ENCODE measurements at places on chromosomes 11 and 22.

GRCh38 chr11:123065621-123066020 lies 3.7 kb upstream of the HSPA8 start:
- DNase-seq, result no peak

GRCh38 chr11:100638648-100639047 lies 48.4 kb upstream of the ARHGAP42 start:
- no peak for DNase-seq

- DNase-seq, result no peak
Observed at GRCh38 chr11:129189646-129190045, 2.5 kb downstream of the ARHGAP32 start.

GRCh38 chr22:29219881-29220670 lies 14.4 kb downstream of the EMID1 start:
- no peak for DNase-seq

DNA sequence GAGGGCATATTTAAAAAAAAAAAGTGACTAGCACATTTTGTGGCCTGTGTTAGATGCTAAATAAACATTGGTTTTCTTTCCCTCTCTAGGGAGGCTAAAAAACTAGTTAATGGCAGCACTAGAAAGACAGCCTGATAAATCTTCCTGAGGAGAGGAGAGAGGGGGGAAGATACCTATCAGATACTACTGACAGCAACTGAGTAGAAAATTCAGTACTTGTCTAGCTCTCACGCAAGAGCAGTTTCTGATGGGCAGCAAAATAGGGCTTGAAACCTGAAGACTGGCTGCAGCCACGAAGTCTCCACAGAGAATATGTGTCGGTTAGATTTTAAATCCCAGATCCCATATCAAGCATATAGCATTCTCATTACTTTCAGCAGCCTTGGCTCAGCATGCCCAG lies 388.2 kb downstream of the KCNA4 start:
- DNase-seq, result no peak

- DNase-seq, result no peak
Observed at GRCh38 chr11:81725701-81726100, 1008.0 kb downstream of the FAM181B start.

DNA sequence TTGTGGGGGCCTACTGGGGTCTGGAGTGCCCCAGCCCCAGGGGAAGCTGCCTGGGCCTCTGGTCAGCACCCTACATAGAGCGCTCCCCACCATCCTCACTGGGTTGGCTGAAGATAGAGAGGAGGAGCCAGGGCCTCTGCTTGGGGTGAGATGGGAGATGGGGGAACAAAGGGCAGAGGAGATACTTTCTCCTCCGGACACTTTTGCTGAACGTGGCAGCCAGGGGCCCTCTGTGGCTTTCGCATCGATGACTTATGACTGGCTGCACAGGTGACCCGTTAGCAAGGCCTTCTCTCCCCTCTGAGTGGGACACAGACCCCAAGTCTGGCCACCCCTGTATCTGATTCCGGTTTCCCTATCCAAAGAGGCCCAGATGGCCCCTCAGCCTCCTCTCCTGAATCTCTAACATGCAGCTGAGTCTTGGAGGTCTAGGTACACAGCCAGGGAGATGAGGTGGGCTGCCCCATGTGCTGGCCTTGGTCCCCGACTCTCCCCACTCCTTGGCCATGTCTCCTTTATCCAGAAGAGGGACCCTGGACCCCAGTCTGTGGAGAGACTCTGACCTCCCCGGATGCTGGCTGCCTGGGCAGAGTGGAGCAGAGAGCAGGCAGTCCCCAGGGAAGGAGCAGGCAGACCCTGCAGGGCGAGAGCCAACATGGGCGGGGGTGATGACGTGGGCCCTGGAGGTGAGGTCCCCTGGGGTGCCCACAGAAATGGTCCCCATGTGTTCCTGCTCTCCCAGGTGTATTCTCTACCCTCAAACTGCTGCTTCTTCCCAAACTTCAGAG lies 59.3 kb upstream of the NECTIN1 start:
- DNase-seq, result no peak

DNA sequence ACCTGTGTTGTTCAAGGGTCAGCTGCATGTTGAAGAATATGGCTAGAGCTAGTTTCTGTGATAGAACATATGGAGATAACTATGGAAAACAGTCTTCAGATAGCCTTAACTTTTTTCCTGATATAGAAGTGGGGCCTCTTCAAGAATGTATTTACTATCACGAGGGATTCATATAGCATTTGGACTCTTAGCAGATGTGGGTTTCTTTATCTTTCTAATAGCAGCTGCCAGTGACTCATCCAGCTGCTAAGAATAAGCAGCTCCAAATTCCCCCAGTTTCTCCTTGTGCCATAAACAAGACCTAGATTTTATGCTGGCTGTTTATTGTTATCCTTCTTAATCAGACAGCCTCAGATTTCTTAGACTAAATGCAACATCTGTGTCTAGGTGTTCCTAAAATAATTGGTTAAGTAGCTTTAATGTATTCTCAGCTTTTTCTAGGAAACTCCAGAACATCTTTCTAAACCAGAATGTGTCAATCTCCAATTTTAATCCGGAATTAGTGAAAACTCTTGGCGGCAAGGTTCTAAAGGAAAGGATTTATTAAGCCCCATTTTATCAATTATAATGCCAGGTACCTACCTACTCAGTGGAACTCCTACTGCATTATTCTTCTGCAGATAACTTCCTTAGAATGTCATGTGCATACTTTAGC lies 119.8 kb downstream of the CSTPP1 start:
- no peak for DNase-seq
